Left renal pelvis (tissue), 4 donors: ENCODE measurements at places on chromosomes 3 and 15. TPM values are rescaled to one million over a fixed set of nuclear protein-coding genes. Genes with fewer than 3 reads are reported as not detected.

C3orf18 gene
- polyA plus RNA-seq: 18.0 TPM

ITGA11 gene
- polyA plus RNA-seq: 5.4 TPM

TRH gene
- 1.4 TPM for polyA plus RNA-seq

- no peak for DNase-seq
Measured at GRCh38 chr3:128356822-128357221, 109.9 kb downstream of the DNAJB8 start.

GRCh38 chr15:68784206-68784605 is 36.5 kb downstream of the ANP32A start:
- no peak for DNase-seq
